ENCODE measurements at places on chromosomes 2 and 18. TPM values are rescaled to one million over a fixed set of nuclear protein-coding genes. Genes with fewer than 3 reads are reported as not detected.

DNA sequence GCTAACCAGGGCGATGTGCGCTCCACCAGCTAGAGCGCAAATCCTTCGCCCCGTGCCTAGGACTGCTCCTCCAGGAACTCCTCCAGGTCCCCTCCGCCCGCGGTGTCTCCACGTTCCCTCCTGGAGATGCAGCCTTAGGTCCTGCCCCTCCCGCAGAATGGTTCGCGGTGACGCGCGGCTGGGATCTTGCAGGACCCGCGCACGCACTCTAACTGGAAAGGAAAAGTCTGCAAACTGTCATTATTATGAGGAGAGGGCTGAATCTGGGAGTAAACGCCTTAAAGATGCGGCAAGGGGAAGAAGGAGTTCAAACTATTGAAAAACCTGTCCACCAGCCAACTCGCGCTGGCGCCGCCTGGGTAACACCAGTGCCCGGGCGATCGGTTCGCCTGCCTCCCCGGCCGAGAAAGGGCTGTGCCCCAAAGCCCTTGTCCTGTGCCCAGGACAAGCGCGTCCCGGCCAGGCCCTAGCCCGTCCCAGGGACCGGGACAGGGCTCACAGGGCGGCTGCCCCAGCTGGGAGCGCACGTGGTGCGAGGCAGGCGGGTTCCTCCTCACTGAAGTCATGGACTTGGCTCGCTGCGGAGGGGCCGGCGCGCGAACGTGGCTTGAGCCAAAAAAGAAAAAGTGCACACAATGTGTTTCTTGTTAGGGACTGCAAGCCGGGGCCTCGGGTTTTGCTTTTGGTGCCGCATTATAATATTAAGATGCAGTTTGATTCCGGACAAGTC is 5.5 kb upstream of the ID2 start:
- DNase-seq = peak; percentile 92

- DNase-seq = no peak
Observed at GRCh38 chr2:235894839-235895238, 273.3 kb downstream of the GBX2 start.

DNA sequence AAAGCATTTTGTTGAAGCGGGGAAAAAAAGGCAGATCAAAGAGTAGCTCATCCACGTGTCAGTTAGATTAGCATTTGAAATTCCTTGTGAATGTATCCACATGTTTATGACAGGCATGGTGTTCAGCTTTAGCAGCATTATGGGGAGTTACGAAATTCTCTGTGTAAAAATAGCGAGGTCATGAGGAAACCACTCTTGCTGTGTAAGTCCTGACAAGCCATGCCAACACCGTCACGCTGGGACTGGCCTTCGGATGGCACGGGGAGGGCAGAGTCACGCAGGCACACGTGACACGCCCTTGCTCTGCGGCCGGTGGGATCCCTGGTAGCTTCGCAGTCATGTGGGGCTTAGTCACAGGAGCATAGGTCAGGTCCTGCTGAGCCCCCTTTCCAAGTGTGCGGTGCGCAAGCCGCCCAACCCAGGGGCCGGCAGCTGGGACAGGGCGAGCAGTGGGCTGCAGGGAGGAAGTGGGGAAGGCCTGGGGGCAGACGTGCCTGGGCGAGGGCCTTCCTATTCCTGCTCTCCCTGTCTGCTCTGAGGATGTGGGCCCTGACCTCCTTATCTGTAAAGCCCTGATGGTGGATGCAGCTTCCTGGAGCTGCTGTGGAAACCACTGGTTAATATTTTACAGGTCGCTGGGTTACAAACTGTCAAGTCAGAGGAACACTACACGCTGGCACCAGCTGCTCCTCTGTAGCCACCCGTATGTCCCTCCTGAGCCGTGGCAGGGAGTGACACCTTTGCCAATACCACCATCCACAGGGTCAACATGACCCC is 18.0 kb downstream of the MBP start:
- DNase-seq = peak; percentile 97

The GATA6 gene
- 56.3 TPM for total RNA-seq

Data from Right ventricle myocardium inferior (tissue), 1 donor.